ENCODE measurements at places on chromosomes 12 and 14.

GRCh38 chr12:64137117-64137516 lies 85.0 kb downstream of the KICS2 start:
- no peak for DNase-seq

DNA sequence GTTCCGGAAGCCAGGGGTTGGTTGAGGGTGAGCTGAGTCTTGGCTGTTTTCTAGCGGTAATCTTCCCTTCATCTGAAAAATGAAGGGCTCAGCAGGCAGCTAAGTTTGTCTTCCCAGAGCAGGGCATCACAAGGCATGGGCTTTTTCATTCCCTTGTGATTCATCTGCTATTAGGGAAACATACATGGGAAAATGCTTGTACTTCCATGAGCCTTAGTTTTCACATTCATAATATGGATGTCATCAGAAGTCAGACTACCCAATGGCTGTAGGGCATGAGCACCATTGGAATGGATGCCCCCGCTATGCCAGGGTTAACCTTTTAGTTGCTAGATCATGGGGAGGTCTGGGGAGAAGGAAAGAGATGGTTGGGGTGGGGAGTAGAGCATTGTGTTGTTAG lies 18.7 kb downstream of the HELB start:
- DNase-seq, result no peak

GRCh38 chr12:100661300-100661951 lies 87.9 kb downstream of the GAS2L3 start:
- no peak for DNase-seq

- DNase-seq, result no peak
Measured at GRCh38 chr14:100297320-100298300, 8.6 kb downstream of the SLC25A29 start.

DNA sequence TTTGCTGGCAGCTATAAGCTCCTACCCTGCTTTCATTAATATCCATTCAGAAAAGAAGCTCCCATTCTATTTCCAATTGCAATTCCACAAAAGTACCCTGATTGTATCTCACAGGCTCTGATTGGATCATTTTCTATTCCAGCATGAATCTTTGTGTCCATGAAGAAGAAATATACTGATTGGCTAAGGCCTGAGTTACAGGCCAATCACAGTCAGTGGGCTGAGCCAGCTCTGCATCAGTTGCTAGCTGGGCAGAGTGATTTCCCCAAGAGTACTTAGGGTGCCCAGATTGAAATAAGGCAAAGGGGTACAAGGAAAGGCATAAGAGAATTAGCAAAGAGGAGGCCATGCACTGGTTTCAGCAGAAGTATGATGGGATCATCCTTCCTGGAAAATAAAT lies 14.4 kb downstream of the ART4 start:
- no peak for DNase-seq

GRCh38 chr12:7242176-7243101 lies 53.0 kb downstream of the PEX5 start:
- DNase-seq, result no peak

GRCh38 chr12:12718381-12718759 lies 1.2 kb downstream of the CDKN1B start:
- no peak for DNase-seq

DNA sequence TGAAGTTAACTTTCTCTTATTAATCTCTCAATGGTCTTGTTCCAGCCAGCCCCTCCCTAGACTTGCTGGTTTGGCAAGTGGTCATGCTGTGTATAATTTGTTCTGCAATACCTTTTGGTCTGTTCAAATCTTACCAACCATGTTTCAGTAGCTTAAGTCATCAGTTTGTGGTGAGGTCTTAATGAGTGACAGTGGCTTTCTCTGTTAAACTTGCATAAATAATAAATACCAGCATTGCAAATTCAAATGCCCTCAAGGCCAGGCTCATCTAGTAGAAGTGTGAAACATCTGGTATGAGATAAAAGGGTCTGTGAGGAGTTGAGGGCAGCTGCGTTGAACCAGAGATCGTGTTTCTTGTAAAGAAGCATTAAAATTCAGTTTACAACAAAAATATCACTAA lies 319.5 kb downstream of the TMEM117 start:
- peak; percentile 24 for DNase-seq
